ENCODE measurements at places on chromosomes 1 and 21.

- DNase-seq, result no peak
Observed at GRCh38 chr1:66575739-66576138, 41.8 kb downstream of the SGIP1 start.

- no peak for DNase-seq
Observed at GRCh38 chr21:15617964-15618363, 111.8 kb upstream of the USP25 start.

DNA sequence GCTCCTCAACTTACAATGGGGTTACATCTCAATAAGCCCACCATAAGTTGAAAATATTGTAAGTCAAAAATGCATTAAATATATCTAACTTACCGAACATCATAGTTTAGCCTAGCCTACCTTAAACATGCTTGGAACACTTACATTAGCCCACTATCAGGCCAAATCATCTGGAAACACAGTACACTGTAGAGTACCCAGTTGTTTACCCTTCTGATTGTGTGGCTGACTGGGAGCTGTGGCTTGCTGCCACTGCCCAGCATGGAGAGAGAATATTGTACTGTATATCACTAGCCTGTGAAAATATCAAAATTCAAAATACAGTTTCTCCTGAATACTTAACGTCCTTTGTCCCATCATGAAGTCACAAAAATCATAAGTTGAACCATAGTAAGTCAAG lies 40.4 kb upstream of the FRRS1 start:
- DNase-seq, result no peak

DNA sequence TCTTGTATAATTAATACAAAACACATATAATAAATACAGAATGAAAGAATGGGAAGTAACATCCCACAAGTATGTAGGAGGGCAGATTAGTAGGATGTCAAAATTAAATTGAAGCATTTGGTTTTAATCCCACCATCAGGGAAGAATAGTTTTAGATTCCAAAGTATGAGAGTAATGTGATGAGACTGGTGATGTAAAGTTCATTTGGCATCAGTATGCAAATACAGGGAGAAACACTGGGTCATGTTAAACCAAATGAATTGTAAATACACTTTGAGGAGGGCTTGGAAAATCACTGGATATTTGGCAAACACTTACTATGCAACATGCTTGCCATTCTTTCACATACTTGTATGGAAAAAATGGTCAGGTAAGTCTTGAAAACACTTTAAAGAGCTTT lies 358.8 kb downstream of the DPYD start:
- no peak for DNase-seq

DNA sequence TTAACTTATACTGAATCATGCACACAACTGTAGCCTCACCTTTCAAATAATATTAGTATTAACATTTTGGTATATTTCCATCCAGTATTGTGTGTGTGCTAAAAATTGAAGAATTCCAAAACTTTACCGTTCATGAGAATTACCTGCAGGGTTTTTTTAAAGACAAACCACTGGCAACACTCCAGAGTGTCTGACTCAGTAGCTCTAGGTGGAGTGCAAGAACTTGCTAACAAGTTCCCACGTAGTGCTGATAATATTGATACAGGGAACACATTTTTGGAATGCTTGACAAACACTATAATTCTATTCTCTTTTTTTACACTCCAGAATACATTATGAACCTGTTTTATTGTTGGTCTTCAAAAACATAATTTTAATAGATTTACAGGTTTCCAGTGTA lies 27.7 kb upstream of the SLC5A9 start:
- no peak for DNase-seq

GRCh38 chr1:1842360-1843146 lies 48.3 kb downstream of the GNB1 start:
- DNase-seq, result peak; percentile 98

DNA sequence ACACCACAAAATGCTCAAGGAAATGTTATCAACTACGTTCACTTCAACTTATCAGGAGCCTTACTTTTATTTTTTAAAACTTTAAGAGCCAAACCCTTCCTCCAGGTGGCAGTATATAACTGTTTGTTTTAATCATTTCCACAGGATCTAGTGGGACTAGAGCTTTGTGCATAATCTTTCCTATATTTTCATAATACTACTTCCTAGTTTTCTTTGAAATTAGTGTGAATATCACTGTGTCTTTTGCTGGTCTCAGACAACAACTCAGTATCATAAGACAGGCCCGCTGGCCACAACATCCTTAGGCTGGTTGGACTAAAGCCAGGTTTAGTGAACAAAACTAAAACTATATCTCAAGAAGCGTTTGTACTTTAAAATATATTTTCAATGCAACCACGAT lies 145.5 kb downstream of the TIAM1 start:
- peak; percentile 74 for DNase-seq

DNA sequence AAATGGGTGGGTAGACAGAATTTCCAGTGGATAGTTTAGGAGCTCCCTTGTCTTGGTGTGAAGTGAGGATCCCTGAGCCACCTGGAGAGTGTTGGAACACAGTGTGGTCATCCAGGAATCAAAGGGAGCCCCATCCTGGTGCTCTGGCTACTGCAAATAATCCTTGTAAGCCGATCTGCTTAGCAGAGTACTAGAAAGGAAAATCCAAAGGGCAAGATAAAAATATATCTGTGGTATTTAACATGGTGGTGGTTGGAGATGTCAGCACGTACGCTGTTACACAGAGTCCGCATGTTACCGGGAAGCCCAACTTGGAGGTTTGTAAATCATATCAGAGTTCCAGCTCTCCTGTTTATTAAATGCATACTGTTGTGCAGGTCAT lies 39.0 kb downstream of the VANGL1 start:
- no peak for DNase-seq

DNA sequence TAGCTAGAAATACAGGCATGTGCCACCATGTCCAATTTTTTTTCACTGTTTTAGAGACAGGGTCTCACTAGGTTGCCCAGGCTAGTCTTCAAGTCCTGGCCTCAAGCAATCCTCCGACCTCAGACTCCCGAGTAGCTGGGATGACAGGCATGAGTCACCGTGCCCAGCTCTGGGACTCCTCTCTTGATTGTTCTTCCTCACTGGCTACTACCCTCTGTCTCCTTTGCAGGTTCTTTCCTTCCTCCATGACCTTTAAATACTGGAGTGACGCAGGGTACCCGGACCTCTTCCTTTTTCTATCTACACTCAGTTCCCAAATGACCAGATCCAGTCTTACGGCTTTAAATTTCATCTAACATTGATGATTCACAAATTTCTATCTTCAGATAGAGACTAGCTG lies 34.9 kb downstream of the ASH1L start:
- DNase-seq, result no peak

Data from NAMALWA (cell line).